ENCODE measurements at places on chromosomes 16 and 17.

GRCh38 chr16:990516-991291, 9.1 kb downstream of the SOX8 start:
- no peak for DNase-seq

- no peak for DNase-seq
Measured at GRCh38 chr16:55503726-55504550, 4.9 kb upstream of the LPCAT2 start.

GRCh38 chr17:80106176-80106575, 4.8 kb downstream of the GAA start:
- DNase-seq: no peak

GRCh38 chr16:84059946-84060901, 17.6 kb upstream of the SLC38A8 start:
- no peak for DNase-seq

DNA sequence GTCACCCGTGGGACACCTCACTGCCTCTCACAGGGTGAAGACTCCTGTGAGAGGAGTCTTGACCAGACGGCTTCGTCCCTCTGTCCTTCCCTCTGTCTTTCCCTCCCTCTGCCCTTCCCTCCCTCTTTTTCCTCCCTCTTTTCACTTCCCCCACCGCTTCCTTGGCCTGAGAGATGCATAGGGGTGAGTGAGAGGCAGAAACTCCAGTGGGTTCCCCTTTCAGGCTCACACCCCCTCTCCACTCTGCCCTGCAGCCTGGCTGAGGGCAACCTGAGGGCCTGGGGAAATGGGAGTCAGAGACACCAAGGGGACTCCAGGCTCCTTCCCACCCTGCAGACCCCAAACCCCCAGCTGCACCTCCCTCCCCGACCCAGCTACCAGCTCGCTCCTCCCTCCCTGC, 14.6 kb upstream of the KRT17 start:
- no peak for DNase-seq
